ENCODE measurements at places on chromosomes 1 and 21.

DNA sequence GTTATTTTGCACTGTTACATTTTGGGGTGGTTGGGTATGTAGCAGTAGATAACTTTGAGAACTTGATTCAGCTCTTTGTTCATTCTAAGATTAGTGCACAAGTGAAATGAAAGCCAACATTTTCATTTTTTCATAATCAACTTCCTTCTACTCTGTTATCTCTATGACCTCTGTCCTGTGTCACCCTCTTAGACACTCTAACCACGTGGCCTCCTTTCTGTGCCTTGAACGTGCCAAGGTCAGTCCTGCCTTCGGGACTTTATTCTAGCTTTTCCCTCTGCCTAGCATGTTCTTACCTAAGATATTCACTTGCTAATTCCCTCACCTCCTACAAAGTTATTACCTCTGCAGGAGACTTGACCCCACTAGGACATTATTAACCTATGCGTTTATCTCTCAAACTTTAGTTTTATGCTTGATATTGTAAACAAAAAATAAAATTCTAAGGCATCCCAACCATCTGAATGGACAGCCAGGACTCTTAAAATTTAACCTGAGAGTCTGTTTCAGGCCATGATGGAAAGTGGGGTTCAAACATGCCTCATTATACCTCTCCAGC lies 19.2 kb upstream of the EDEM3 start:
- DNase-seq, result no peak

DNA sequence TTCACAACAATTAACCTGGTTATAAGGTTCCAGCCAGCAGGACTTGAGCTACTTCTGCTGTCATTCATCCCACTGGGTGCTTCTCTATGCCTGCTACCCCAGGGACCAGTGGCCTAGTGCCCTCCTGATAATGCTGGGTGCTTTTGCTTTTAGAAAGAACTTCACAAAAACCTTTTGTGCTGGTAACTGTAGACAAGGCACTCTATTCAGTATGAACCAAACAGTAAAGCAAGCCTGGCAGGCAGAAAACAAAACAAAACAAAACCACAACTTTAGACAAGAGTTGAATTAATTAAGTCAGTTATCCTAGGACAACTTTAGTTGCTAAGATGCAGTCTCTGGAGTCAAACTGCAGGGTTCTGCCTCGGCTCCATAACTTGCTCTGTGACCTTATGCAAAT lies 61.9 kb upstream of the ADGRL2 start:
- DNase-seq, result no peak

DNA sequence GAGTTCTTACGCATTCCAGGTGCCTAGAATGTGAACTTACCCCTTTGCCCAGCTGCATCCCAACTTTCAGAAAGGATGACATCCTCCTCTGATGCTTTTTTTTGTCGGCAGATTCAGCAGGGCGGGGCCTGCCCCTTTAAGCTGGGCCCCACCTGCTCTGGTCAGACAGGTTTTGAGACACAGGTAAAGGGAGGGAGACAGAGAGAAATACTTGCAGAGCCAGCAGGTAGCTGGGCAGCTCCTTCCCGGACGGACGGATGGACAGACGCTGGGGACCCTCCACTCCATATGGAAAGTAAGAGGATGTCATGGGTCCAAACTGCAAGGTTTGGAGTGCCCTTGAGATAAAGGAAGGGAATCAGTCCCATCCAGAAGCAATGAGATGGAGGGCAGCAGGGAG lies at the start of gene TMEM79:
Gene TMEM79, plus strand, starts transcription at position 214 of the 400 bp plus-strand sequence. CDS start 902 bp downstream, outside the sequence.
- no peak for DNase-seq

DNA sequence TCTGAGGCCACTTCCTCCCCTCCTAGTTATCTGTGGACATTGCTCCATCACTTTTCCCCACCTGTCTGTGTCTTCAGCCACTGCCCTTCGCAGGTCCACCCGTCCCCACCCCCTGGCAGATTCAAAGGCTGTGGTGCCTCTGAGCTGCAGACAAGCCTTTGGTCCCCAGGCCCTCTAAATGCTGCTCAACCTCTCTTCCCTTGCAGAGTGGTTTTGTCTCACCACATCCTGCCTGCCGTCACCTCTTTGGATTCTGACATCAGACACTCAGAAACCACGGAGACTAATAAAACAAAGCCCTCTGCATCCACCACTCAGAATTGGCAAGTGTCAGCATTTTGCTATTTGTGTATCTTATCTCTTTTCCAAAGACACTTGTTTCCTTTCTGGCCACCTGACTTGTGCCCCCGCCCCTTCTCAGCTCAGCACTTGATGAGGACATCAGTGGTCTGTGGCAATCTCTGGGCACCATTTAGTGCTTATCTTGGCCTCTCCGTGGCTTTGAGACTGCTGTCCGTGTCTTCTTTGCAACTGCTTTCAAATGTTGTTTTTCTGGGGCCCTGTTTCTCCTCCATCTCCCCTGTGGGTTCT lies 7.7 kb downstream of the CNIH3 start:
- peak; percentile 50 for DNase-seq

- DNase-seq, result no peak
Observed at GRCh38 chr1:115829023-115829674, 11.8 kb downstream of the NHLH2 start.

DNA sequence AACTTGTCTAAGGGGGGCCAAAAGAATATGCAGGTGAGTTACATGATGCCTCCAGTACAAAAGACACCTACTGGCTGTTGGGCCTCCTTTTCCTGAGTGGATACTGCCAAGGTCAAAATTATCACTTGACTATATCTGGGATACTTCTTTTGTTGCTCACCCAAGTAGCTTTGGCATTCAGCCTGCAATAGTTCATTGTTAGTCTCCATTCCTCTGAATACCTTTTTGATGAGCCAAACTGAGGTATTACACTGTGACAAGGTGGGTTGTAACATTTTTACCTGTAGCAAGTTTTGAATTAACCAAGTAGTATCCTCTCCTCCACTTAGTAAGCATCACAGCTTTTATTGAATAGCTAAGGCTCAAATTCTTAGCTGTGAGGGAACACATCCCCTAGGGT lies 408.0 kb downstream of the LRRIQ3 start:
- no peak for DNase-seq

DNA sequence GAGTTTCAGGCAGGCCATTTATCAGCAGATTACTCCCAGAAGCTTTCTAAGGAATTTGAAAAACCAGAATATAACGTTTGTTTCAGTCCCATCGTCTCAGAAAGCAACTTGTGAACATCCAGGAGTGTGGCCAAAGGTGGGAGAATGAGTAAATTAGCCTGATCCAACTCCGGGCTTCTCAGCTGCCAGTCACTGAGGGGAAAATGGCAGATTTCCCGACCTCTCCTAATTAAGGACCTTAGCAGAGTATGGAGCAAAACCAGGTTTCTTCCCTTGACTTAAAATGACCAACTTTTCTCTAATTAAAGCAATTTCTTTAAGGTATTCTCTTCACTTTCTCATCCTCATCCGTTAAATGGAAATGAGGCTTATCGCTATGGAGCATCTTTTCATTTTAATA lies 1.0 kb downstream of the CORT start:
- no peak for DNase-seq

DNA sequence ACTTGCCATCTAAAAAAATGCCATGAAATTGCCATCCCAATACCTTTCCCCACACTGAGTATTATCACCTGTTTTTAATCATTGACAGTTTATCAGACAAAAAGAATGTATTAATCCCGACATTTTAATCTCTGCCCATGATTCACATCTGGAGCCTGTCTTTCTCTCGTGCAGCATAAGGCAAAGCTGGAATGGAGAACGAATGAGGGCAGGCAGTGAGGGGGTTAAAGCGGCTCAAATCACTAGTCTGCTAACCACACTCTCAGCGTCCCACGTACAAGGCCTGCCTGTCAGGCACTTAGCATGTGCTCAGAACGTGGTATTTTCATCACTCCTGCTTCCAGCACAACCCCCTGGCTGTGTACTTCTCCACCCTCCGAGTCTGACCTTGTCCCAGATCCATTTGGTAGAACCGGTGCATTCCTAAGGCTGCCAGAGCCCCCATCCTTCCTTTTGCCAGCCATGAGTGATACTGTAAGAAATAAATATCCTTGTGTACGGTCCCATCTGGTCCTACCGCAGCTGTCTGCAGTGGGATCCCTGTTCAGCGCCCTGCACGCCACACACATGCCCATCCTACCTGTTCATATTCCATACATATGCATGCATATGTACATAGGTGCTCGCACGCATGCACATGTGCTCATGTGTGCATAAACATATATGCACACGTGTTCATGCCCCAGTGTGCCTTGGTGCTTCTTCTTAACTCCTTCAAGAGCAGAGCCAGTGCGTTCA lies 34.6 kb upstream of the FHAD1 start:
- DNase-seq, result no peak

DNA sequence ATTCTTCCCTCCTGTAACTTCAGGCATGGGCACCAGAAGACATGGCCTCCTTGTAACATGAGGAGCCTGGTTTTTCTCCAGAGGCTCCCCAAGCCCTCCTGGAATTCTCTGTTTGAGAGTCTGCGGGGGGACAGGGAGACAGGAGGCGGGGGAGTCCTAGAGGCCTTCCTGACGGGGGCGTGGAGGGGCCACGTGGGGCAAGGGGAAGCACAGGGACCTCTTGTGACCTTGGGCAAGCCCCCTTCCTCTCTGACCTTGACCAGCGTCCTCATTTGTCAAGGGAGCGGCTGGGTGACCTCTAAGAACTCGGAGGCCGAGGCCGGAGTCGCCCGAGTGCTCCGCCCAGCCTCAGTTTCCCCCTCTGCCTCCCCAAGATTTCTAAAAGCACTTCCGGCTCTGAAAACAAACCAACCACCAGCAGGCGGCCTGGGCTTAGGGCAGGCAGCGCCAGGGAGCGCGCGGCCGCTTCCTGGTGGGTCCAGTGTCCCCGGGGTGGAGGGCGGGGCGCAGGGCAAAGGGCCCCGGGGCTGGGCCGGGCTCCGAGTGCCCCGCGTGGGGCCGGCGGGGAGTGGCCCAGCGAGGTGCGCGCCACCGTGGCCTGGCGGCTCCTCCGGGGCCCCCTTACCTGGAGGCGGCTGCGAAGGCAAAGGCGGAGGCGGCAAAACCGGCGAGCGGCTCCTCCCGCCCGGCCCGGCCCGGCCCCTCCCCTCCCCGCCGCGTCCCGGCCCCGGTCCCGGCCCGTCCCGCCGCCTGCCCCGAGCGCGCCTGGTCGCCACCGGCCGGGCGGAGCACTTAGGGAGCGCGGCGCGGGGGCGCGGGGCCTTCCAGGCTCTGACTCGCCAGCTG lies at the start of gene TMCO4:
Gene TMCO4, minus strand, starts transcription at position 687 of the 846 bp plus-strand sequence. CDS start 19,158 bp downstream, outside the sequence.
- DNase-seq, result peak; percentile 22

DNA sequence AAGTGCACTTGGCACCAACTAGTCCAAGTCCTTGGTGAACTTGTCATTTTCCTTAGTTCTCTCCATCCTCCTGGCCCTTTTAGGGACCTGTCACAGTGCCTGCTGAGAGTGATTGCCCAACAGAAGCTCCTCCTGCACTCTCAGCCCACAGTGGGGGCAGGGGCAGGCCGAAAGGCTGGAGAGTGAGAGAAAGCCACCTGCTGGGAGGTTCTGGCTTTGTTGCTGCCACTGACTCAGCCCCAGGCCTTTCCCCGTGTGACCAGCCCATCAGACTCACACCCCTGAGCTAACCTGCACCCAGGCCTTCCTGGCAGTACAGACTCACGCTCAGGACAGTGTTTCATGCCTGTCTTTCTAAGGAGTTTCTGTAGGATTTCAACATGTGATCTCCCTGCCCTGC lies 17.1 kb upstream of the PROK1 start:
- no peak for DNase-seq

GRCh38 chr1:230690101-230690500 lies 23.8 kb downstream of the AGT start:
- no peak for DNase-seq

- no peak for DNase-seq
Observed at GRCh38 chr1:161020509-161021164, at the start of gene F11R. Gene F11R, minus strand, starts transcription at chr1:161021152. Its CDS starts 79 bp downstream, at chr1:161021073.

DNA sequence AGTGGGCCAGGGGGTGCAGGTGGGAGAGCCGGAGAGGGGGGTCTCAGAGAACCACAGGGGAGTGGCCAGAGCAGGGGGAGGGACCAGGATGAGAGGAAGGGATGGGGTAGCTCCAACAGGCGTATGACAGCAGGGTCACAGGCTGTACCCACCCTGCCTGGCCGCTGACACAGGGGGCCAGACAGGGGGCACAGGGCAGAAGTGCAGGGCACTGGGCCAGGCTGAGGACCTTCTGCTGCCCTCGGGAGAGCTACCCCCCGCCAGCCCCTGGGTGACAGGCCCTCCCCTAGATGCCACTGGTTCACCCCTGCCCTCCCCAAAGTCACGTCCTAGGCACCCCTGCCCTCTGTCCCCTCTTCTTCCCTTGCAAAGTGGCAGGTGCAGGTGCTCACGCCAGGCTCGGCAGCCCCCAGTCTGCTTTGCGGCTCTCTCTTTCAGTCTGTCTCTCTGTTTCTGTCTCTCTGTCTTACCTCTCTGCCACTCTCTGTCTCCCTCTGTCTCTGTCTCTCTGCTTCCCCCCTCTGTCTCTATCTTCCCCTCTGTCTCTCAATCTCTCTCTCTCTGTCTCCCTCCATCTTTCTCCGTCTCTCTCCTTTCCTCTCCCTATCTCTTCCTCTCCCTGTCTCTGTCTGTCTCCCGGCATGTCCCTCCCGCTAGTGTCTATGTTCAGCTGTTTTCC lies 48.5 kb downstream of the WNT9A start:
- peak; percentile 2 for DNase-seq

- no peak for DNase-seq
Observed at GRCh38 chr1:87052400-87052799, 138.0 kb downstream of the HS2ST1 start.

GRCh38 chr1:933603-933940 lies 9.8 kb downstream of the SAMD11 start:
- DNase-seq, result no peak

DNA sequence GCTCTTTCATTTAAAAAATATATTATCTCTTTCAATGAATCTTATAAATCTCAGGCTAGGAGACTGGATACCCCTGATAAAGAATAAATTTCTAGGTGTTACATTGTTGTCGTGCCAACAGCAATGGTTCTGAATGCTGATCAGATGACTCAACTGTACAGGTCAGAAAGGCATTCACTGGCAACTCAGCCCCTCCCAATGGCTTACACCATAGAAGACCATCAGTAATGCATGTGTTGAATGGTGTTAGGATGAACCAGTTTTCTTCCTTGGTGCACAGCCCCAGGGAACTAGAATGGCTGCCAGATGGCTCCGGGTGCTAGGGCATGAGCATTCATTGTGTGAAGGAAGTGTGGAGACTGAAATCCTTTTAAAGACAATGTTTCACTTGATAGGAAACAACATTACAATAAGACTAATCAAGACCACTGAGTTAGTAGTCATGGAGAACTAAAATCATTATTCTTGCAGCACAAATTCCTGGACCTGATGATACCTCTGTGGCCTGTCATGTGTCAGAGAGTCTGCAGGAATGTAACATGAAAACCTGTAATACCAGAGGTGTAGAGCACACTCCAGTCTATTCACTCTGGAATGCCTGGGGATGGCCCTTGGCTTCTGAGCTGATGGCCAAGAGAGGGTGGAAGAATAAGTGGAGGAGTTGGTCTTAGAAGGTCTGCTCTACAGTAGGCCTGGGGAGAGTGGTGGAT lies 187.7 kb upstream of the LMO4 start:
- no peak for DNase-seq

GRCh38 chr21:32140604-32141317 lies 138.1 kb downstream of the MIS18A start:
- no peak for DNase-seq
